ENCODE measurements at places on chromosomes 1 and 21.
A peak's percentile ranks its signal among the peaks of the same experiment; 100 is the strongest.

GRCh38 chr21:42685036-42685435 is 31.6 kb downstream of the PDE9A start:
- no peak for DNase-seq

GRCh38 chr1:85343612-85344255 is 67.3 kb upstream of the BCL10 start:
- DNase-seq, result no peak

GRCh38 chr1:53172426-53173128 is 24.0 kb upstream of the CPT2 start:
- DNase-seq, result peak; percentile 31

DNA sequence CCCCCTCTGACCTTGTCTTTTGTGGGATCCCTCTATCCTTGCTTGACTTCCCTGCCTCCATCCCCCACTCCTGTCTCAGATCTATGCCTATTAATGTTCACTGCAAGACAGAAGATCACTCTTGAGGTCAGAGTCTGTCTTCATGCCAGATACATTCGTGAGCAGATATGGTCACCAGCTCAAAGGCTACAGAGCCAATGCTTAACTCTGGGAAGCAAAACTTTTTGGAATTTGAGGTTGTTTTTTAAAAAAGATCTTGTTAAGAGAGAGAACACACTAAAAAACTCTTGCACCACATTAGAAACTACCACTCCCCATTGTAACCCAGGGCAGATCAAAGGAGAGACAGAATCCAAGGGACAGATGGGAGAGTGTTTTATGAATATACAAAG is 17.1 kb upstream of the A3GALT2 start:
- no peak for DNase-seq

GRCh38 chr1:230144758-230145504 is 77.9 kb downstream of the GALNT2 start:
- no peak for DNase-seq

DNA sequence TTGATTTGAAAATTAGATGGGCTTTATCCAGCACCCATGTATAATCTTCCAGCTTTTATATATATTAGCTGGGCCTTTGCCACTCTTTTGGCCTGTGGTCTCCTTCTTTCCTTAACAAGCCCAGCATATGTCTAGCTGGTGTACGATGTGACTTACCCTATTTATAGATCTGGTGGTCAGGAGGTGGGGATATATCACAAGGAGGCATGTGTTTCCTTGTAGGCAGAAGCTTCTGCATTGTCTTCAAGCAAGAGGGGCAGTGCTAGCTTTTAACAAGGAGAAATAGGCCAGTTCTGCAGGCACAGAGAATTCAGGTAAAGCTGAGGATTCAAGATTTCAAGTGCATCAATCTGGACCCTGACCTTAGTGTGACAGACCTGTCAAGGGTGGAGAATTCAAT is 38.0 kb upstream of the DNASE2B start:
- peak; percentile 78 for DNase-seq

- DNase-seq, result no peak
Observed at GRCh38 chr1:115555446-115555845, 86.3 kb upstream of the VANGL1 start.

DNA sequence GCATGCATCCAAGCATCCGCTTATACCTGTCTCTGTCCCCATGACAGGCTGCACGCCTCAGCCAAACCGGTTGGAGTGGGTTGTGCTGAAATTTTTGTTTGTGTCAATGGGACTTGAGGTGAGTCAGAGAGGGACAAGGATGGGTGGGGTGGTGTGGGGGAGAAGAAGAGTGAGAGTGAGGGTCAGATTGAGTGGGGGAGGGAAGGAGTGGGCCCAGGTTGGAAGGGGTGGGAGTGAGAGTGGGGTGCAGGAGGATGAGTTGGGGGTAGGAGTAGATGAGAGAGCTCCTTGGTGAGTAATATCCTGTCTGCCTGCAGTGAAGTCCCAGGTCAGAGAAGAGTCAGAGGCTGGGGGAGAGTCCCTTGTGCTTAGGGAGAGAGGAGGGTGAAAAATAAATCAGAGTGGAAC is 3.3 kb upstream of the NECTIN4 start:
- DNase-seq, result peak; percentile 38

- DNase-seq, result no peak
Observed at GRCh38 chr1:10511494-10511885, 36.7 kb downstream of the PEX14 start.

GRCh38 chr1:11450310-11450709 is 28.6 kb upstream of the DISP3 start:
- no peak for DNase-seq

GRCh38 chr1:184988506-184988905 is 14.2 kb upstream of the NIBAN1 start:
- no peak for DNase-seq

DNA sequence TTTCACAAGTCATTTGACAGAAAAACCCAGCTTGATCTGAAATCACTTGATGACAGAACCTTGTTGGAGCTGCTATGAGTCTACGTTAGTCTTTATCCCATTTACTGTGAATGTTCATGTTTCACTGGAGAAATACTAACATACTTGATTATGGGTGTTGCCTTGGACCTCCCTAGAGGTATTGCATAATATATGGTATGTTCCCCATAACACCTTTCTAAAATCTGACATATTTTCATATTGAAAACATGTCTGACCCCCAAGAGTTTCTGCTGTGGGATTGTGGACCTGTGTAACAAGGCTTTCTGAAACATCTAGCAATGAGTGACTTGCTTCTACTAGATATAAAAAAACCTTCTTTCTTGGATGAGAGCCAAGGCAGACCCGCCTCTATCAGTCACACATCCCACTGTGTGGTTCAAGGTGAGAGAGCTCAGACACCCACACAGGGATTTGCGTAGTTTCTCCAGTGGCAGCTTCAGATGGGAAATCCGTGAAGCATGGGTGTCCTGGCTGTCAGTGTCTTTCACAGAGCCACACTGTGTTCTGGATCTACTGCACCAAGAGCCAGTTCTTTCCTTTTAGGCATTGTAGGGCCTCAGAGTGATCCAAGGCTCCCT is 4.6 kb downstream of the NENF start:
- DNase-seq, result no peak

DNA sequence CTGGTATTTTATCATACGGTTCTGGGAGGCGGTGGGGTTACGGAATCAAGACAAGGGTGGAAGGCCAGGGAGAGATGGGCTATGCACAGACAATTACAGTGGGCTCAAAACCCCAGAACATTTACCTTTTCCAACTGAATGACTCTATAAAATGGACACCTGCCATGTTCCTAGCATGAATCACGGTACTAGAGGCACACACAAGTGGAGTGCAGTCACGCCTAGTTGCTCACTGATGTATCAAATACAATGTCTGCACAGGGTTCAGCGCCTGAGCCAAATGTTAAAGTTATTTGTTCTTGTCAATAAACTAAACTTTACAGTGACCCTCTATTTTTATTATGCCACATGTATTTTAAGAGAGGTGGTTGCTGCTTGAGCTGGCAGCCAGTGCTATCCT is 121.4 kb downstream of the ATG4C start:
- DNase-seq, result no peak

GRCh38 chr1:82762829-82763532 is 962.2 kb downstream of the ADGRL2 start:
- no peak for DNase-seq

- DNase-seq, result no peak
Observed at GRCh38 chr1:168408539-168408865, 127.8 kb downstream of the TBX19 start.

- no peak for DNase-seq
Observed at GRCh38 chr21:32253215-32253641, 25.6 kb downstream of the MIS18A start.

DNA sequence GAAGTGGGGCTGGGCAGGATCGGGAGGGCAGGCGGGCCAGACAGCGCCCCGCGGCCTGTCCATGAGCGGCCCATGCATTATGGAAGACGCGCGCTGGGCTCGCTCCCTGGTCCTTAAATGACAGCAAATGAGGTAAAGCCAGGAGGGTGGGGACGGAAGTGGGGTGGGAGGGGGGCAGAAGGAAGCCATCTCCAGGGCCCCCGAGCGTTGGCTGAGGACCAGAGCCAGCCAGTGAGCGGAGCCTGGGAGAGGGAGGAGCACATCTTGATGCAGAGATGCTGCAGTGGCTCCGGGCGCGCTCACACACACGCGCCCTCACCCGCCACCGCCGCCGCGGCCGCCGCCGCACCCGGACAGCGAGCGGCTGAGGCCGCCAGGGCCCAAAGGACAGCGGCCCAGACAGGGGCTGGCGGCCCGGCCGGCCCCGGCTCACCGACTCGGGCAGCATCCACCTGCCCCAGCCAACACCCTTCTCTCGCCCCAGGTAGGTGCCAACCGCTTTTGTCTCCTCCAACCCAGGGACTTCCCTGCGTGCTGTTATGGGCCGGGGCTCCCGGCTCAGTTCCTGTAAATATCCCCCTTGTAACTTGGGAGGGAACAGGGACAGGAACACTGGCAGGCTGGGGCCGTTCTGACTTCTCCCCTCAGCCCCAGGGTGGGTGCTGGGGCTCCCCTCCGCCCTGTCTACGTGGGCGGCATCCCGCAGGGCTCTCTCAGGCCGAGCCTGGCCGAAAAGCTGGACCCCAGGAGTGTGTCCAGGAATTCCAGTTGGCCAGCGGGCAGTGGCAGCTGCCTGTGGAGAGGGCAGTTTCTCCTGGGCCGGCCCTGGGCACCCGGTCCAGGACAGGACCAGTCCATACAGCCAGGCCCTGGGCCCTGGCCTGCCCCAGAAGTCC is at the start of gene CNTN2:
Gene CNTN2 (plus strand): TSS at position 302 of the 896 bp plus-strand sequence. CDS start 9,974 bp downstream, outside the sequence.
- no peak for DNase-seq

DNA sequence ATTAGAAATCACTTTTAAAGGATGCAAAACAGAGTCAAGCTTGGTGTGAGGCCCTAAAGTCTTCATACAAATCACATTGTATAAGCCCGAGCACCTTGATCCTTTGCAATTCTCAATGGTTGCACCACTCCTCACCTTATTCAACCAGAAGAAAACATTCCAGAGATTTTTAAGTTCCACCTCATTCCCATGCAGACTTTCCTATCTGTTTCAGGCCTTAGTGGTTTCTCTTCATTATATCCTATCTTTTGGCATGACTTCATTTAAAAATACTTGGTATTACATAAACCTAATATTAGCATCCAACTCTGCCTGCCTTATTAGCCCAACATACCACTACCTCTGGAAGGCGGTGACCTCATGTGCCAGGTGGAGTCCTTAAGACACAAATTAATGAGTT is 9.3 kb upstream of the GREM2 start:
- no peak for DNase-seq

DNA sequence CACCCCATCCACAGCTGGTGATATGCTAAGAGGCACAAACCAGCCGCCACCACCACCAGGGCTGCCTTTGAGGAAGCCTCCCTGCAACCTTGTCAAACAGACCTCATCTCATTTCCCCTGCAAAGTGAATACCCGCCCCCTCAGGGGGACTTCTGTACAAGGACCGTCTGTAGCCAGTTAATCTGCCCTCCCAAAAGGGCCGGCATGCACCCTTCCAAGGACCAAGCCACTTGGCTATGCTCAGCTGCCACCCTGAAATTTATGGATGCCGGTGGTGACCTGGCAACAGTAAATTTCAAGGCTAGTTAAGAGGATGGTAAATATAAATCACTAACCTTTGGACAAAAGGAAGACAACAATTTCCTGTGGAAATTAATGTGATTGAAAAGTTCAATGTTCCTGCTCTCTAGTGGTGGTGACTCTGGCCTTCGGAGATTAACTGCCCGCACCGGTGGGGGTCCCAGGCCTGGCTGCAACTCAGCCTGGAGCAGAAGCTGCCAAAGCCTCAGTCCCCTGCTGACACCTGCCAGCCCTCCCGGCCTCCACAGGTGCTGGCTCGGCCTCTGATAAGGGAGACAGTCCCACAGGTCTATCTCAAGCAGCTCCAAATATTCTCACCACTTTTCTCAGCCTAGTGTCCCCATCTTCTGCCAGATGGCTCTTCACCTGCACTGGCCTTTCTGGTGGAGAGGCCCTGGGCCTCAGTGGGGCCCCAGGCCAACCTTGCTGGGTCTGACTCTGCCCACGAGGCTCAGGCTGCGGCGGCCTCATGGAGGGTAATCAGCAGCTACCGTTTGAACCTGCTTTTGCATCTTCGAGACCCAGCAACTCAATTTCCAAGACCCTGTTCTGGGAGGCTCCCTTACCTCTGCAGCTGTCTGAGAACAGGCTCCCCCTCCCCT is 12.2 kb downstream of the TMEM53 start:
- DNase-seq, result no peak

GRCh38 chr1:229325853-229326487 is 16.9 kb downstream of the CCSAP start:
- DNase-seq, result no peak

GRCh38 chr1:58781541-58782177 is 2.2 kb downstream of the JUN start:
- peak; percentile 52 for DNase-seq

GRCh38 chr1:53270873-53271272 is 32.6 kb upstream of the MAGOH start:
- DNase-seq, result no peak

GRCh38 chr1:197632005-197632404 is 143.3 kb downstream of the DENND1B start:
- no peak for DNase-seq

DNA sequence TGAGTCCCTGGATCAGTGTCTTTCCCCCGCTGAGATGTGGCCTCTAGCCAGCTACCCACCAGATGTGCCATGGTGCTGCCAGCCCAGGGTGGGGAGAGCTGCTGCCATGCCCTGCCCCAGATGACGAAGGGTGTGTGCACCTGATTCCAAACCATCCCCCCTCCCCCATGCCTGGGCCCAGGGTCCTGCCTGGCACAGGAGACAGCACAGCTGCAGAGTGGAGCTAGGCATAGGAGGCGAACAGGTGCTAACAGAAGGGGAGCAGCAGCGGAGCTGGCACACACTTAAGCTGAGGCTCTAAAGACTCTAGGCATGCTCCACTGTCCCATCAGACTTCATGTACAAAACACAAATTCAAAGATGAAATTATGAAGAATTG is 9.0 kb upstream of the LDLRAP1 start:
- DNase-seq, result no peak

- DNase-seq, result no peak
Observed at GRCh38 chr1:16903054-16903453, 7.3 kb downstream of the RNU1-2 start.

GRCh38 chr1:75964760-75965408 is 32.7 kb upstream of the ASB17 start:
- DNase-seq, result no peak

DNA sequence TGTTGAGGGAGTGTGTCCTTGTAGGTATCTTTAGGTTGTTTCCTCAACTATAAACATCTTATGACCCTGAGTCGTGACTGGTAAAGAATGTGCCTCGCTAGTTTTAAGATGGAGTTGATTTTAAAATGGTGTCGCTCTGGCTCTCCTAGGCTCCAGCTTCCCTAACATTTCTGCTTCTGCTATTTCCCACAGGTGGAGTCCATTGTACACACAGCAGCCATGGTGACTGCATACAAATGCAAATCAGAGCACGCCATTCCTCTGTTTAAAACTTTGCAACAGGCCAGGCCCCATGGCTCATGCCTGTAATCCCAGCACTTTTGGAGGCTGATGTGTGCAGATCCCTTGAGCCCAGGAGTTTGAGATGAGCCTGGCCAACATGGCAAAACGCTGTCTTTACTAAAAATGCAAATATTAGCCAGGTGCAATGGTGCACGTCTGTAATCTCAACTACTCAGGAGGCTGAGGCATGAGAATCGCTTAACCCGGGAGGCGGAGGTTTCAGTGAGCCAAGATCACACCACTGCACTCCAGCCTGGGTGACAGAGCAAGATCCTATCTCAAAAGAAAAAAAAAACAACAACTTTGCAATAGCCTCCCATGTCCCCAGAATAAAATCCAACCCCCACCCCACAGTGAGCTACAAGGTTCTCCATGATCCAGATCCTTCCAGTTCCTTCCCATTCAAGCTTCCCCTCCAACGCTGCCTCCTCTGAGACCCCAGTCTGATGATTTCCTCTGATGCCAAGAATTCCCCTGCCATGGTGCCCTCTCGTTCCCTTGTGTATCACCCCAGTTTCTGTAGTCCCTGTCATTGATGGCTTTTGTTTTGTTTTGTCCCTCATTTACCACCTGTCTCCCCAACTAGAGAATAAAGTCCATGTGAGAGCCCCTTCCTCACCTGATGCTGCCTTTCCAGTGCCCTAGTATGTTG is 36.9 kb upstream of the KLHDC7A start:
- DNase-seq, result no peak

Measured in inflammatory macrophage (primary cell).